ENCODE measurements at places on chromosomes 1 and 21.

- DNase-seq: peak; percentile 22
Measured at GRCh38 chr1:47211796-47212269, 20.2 kb downstream of the TAL1 start.

GRCh38 chr1:93620841-93621210 is 60.8 kb downstream of the BCAR3 start:
- no peak for DNase-seq

GRCh38 chr1:67715819-67716218 is 30.8 kb downstream of the GADD45A start:
- no peak for DNase-seq

- no peak for DNase-seq
Measured at GRCh38 chr1:91774520-91775203, 111.3 kb downstream of the TGFBR3 start.

DNA sequence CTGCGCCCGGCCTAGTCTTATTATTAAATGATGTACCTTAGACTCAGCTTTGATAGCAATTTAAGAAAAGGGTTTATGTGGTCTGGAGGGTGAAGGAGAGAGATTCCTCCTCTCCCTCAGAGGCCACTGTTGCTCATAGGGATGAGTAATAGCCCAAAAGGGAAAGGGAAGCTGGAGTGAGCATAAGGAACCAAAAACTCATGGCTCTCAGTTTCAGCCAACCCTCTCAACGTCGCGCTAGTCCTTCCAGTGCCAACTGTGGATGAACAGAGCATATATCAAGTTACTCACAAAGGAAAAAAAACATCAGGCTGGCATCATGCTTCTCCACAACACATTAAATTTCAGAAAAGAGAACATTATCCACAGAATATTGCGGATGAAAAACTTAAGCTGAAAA is 8.3 kb upstream of the GPR89B start:
- no peak for DNase-seq

- no peak for DNase-seq
Measured at GRCh38 chr1:246169019-246169418, 338.1 kb downstream of the SMYD3 start.

DNA sequence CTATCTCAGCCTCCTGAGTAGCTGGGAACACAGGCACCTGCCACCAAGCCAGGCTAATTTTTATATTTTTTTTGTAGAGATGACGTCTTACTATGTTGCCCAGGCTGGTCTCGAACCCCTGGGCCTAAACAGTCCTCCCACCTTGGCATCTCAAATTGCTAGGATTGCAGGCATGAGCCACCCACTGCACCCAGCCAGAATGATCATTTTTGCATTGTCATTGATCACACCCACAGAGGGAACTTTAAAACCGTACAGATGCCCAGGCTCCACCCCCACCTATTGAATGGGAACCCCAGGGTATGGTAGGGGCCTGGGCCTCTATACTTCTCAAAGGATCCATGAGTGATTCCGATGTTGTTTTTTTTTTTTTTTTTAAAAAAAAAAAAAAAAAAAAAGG is 36.7 kb downstream of the ETNK2 start:
- DNase-seq: no peak

- no peak for DNase-seq
Measured at GRCh38 chr1:26700711-26701110, 4.9 kb downstream of the ARID1A start.

GRCh38 chr1:82565146-82565545 is 764.4 kb downstream of the ADGRL2 start:
- DNase-seq: no peak

DNA sequence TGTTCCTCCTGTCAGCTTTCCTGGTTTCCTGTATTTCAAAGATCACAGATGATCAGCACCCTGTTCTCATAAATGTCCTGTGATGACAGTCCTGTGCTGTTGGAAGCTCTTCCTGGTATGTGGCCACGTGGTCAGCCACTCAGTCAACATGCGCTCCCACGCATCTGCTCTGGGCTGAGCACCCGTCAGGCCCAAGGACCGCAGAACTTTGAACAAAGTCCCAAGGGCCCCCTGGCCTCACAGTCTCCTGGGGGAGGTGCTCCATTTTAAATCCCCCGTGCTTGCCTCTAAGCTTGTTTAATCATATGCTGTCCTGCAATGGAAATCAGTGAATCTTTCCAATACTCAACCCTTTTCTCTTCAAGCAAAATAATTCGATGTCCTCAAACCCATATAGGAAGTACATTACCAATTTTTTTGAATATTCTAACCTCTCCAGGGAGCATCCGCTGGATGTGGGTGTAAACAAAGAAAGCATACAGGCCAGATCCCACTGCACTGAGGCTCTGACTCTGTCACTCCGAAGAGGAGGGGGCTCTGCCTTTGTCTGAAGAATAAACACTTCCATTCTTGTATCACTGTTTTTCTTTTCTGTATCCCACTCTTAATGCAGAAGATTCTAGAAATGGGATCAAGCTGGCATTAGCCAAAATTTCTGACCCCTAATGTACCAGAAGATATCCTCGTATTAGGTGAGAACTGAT is 250.3 kb downstream of the SDCCAG8 start:
- DNase-seq: no peak

GRCh38 chr1:193338194-193338593 is 151.8 kb upstream of the B3GALT2 start:
- no peak for DNase-seq

DNA sequence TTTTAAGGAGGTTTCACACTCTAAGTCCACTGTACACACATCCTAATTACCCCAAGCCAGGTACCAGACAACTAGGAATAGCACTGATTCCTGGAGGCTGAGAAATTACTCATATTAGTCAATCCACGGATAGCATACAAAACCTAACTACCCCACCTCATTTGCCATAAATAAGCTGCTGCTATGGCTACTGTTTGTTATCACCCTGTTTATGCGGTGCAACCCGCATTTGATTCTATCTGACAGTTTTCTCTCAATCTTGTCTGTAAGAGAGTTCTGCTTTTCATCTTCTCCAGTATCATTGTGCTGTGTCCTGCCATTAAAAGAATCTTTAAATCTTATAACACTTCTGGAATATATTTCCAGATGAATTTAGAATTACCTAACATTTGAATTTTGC is 1496.5 kb downstream of the PLA2G4A start:
- DNase-seq: no peak

DNA sequence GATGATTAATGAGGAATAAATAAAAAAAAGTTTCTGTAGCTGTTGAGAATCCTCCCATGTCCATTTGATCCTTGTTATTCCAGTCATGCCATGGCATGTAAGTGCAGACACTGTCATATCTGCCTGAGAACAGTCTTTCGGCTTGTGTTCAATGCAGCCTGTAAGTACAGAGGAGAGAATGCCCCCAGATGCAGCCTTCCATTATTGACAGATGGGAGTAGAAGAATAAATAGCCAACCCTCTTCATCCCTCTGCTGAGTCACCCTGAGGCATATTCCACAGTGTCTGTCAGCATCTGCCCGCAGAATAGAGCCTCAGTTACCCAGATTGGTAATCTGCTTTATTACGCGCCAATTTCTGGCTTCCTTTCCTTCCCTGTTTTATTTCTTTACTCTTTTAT is 139.4 kb downstream of the LRRC7 start:
- DNase-seq: no peak

DNA sequence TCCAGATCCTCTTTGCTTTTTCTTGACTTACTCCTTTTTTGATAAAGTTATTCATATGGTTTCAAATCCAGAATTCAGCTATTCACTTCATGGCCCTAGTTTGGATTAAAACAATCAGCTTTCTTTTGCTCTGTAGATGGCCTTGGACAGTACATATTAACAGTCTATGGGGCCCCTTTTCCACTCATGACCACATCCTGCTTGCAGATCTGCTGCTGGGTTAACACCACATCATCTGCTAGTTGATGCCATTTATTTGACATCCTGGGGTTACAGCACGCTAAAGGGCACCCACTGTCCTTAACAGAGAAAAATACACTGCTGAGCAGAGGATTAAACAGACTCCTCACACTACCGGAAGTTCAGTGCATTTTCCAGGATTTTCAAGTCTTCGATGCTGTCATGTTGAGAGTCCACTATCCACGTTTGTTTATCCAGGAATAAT is 941 bp upstream of the IFI16 start:
- no peak for DNase-seq

DNA sequence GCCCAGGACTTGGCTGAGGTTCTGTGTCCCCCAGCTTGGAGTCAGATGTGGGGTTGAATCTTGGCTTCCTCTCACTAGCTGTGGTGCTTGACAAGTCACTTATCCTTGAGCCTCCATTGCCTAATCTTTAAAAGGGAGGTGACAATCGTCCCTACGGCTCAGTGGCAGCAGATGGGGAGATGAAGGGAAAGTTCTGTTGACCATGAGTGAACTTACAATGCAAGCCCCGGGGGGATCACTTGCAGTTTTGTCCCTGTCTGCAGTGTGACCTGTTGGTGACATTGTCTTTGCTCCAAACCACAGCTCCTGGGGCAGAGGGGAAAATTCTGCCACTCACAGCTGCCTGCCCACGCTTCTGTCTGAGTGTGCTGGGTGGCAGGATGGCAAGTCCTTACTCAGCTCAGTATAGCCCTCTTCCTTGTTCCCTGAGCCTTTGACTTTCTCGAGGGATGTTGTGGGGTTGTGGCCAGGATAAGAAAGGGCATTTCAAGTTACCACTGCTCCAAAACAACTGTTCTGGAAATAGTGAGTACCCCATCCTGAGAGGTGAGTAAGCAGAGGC is 1.7 kb downstream of the PCSK9 start:
- DNase-seq: no peak

DNA sequence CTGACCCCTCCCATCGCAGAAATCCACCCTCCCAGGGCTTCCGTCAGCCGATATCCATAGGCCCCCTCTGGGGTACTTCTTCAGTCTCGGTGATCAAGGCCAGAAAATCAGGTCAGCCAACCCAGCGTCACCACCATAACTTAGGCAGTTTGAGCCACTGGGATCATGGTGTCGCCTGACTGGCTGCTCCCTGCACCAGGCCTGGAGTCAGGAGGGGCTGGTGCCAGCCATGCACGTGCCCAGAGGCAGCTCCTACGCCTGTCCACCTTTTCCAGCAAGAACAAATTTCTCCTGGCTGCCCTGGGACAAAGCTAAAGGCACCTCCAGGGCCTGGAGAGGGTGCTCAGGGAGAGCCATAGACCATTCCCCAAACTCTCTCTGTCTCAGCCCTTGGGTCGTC is 4.8 kb upstream of the CTRC start:
- no peak for DNase-seq

GRCh38 chr1:24384251-24385090 is 29.1 kb downstream of the STPG1 start:
- no peak for DNase-seq

GRCh38 chr1:201008666-201009360 is 14.7 kb downstream of the KIF21B start:
- DNase-seq: no peak

DNA sequence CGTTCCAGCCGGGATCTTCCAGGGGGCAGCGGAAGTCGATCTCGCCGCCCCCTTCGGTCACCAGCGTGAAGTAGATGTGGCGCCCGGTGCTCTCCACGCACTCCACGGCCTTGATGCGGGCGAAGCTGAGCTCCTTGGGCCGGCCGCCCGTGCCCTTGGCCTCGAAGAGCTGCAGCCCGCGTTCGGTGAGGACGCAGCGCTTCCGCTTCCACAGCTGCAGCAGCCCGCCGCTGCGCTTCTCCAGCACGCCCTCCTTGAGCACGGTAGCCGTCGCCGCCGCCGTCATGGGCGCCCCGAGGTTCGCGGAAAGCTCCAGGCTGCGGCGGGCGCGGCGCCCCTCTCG is 516 bp downstream of the PHLDA3 start:
- no peak for DNase-seq

DNA sequence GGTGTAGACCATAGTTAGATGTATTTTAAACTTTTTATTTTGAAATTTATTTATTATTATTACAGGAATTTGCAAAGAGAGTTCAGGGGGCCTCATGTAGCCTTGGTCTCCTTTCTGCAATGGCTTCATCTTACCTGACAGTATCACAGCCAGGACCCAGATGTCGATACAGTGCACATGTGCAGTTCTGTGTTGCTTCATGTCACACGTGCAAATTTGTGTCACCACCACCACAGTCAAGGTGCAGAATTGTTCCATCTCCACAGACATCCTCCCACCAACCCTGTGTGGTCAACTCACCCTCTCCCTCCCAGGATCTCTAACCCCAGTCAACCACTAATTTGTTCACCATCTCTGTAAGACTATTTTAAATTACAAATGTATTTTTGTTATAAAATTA is 184.5 kb downstream of the CAMTA1 start:
- no peak for DNase-seq

- DNase-seq: no peak
Measured at GRCh38 chr1:72568113-72568512, 285.8 kb upstream of the NEGR1 start.

DNA sequence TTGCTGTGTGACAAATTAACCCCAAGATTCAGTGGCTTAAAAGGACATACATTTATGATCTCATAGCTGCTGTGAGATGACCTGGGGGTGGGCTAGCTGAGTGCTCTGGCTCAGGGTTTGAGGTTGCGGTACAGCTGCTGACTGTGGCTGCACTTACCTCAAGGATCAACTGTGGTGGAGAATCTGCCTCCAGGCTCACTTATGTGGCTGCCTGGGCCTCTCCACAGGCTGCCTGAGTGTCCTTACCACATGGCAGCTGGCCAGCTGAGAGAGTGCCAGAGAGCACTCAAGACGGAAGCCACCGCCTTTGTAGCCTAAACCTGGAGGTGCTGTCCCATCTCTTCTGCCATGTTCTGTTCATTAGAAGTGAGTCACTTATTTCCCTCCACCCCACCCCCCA is 5.7 kb downstream of the LRRC71 start:
- no peak for DNase-seq

DNA sequence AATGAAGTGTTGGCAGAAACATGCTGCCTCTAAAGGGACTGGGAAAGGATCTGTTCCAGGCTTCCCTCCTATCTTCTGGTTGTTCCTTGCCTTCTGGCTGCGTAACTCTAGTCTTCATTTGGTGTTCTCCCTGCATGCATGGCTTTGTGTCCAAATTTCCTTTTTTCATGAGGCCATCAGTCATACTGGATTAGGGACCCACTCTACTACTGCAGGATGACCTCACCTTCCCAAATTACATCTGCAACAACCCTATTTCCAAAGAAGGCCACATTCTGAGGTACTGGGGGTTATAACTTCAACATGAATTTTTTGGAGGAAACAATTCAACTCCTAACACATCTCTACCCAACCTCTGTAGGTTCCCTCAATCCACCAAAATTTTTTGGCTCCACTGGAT is 26.3 kb downstream of the MR1 start:
- no peak for DNase-seq

GRCh38 chr1:40187399-40187798 is 26.2 kb downstream of the RLF start:
- no peak for DNase-seq

- no peak for DNase-seq
Measured at GRCh38 chr1:118159569-118159968, 25.5 kb downstream of the SPAG17 start.

GRCh38 chr1:111561328-111561727 is 57.9 kb upstream of the ADORA3 start:
- no peak for DNase-seq

All from substantia nigra (tissue), 51 donors.